ENCODE measurements at places on chromosomes 12 and 14. TPM values are rescaled to one million over a fixed set of nuclear protein-coding genes. Genes with fewer than 3 reads are reported as not detected.

Gene RD3L
- polyA plus RNA-seq: not detected

Gene TBX3
- not detected for polyA plus RNA-seq

Gene CLEC2D
- 102 TPM for polyA plus RNA-seq

Gene GLIPR1L2
- 1.6 TPM for polyA plus RNA-seq

Gene JDP2
- polyA plus RNA-seq: 14.9 TPM

Gene KLHL33
- polyA plus RNA-seq: 0.10 TPM

Gene IRF2BPL
- polyA plus RNA-seq: 2.6 TPM

Gene TMEM30B
- 0.33 TPM for polyA plus RNA-seq
